ENCODE measurements at places on chromosomes 1 and 21. TPM values are rescaled to one million over a fixed set of nuclear protein-coding genes. Genes with fewer than 3 reads are reported as not detected.

GRCh38 chr21:17818186-17819113 is 706 bp downstream of the C21orf91 start:
- peak; percentile 53 for DNase-seq

DNA sequence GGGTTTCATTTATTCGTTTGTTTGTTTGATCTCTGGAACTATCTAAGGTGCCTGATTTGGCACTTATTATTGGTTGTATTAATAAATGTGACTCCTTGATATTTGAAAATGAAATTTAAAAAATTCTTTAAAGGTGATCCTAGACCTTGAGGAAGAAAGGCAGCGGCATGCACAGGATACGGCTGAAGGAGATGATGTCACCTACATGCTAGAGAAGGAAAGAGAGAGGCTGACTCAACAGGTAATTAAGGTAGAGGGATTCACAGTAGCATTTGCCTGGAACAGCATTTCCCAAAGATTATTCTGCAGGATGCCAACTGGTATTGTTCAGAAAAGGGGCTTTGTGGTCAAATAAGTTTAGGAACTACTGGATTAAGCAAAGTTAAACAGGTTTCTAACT is 54.4 kb upstream of the WNT2B start:
- no peak for DNase-seq

DNA sequence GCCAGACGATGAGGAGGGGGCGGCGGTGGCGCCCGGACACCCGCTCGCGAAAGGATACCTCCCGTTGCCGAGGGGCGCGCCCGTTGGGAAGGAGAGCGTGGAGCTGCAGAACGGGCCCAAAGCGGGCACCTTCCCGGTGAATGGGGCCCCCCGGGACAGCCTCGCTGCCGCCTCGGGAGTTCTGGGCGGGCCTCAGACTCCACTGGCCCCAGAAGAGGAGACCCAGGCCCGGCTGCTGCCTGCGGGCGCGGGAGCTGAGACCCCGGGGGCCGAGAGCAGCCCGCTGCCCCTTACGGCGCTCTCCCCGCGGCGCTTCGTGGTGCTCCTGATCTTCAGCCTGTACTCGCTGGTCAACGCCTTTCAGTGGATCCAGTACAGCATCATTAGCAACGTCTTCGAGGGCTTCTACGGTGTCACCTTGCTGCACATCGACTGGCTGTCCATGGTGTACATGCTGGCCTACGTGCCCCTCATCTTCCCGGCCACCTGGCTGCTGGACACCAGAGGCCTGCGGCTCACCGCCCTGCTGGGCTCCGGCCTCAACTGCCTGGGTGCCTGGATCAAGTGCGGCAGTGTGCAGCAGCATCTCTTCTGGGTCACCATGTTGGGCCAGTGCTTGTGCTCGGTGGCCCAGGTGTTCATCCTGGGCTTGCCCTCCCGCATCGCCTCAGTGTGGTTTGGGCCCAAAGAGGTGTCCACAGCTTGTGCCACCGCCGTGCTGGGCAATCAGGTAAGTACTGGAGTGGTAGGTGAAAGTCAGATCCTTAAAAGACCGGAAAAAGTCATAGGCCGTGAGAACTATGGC is 588 bp downstream of the FLVCR1 start:
- peak; percentile 36 for DNase-seq

DNA sequence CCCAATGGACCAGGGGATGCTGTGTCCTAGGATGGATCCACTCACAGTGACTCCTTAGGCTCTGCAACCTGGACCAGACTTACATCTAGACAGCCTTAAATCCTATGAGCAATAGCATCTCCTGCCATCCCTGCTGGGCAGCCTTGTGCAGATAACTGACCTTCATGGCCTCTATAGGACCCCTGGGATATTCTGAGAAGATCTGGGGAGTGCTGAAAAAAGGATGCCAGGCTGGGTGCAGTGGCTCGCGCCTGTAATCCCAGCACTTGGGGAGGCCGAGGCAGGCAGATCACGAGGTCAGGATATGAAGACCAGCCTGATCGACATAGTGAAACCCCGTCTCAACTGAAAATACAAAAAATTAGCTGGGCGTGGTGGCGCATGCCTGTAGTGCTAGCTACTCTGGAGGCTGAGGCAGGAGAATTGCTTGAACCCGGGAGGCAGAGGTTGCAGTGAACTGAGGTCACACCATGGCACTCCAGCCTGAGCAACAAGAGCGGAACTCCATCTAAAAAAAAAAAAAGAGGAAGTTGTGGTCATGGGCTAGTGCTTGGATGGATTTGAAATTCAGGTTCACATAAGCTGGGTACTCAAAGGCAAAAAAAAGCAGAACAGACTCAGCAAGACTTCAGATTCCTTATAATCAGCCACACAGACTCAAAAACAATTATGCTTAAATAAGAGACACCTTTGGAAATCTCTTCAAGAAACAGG is 10.9 kb upstream of the SH2D1B start:
- no peak for DNase-seq

- no peak for DNase-seq
These were observed 147.9 kb downstream of the RASAL2 start for GRCh38 chr1:178241837-178242236.

DNA sequence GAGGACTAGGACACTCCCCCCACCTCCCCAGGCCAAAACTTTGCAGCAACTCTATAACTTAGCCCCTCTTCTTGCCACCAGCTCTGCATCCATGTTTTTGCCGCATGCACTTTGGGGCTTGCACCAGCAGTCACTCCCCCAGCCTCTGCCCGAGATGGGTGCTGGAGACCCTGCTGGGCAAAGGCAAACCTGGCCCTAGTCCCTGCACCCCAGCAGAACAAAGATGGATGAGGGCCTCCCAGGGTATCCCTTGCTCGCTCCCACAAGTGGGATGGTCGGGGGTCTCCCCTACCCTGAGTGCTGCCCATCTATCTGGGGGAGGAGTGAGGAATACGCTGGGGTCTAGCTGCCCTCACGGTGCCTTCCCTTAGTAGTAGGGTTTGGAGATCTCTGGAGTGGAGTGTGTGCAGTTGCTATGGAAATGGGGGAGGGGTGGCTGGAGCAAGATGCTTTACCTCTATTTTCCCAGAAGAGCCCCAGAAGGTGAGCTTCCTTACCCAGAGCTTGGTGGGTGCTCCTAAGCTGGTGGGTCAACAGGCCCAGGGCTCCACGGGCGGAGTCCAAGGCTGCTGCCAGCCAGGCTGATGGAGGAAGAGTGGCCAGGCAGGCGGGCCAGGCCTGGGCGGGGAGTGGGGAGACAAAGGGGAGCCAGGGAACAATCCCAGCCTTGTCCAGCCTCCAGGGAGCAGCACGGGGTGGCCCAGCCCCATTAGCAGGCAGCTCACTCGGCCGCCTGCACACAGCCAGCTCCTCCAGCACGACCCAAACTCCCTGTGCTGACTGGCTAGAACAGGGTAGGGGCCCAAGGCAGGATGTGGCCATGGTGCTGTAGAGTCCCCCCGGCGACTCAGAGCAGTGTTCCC is at the start of gene PAQR6:
TSS of gene PAQR6 (minus strand) at position 597 of the 863 bp plus-strand sequence. CDS start 1,325 bp downstream, outside the sequence.
- DNase-seq, result peak; percentile 49

- no peak for DNase-seq
These were observed 18.1 kb upstream of the SLC19A1 start for GRCh38 chr21:45560106-45561021.

- no peak for DNase-seq
These were observed 46.5 kb upstream of the LRRC52 start for GRCh38 chr1:165497069-165498013.

OR2M3 gene
- not detected for total RNA-seq
